GM06990 (cell line): ENCODE measurements at places on chromosomes 7 and 10.

DNA sequence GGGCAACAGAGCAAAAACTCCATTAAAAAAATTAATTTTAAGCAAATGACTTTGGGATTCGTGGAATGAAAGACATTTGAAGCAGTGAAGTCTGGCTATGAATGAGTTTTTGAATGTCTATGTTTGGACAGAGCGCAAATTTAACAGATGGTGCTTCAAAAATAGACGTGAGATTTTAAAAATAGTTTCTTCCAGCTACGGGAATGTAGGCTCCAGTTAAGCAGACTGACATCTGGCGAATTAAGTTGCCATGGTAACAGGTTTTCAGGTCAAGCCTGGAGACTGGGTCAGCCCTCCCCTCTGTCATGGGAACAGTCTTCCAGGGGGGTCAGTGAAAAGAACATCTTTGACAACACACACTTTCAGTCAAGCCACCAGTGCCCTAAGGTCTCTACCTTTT, 62.0 kb downstream of the MYOF start:
- no peak for DNase-seq

- no peak for DNase-seq
These were observed 22.7 kb downstream of the AVPI1 start for GRCh38 chr10:97664282-97664850.

DNA sequence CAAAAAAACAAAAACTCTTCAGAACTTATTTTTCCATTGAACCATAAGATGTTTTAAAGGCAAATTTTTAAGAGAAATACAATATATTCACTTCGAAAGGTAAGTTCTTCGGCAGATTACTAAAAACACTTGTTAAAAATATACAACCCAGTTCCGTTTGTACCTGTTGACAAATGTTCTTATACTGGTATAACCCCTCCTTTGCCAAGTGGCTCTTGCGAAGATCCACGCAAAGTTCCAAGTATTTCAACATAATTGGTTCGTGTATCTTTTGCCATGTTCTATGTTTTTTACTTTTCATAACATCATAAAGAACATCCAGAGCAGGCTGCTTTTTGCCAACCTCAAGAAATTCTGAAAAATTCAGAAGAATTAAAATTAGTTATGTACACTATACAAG, 7.0 kb downstream of the EIF3A start:
- DNase-seq: no peak

DNA sequence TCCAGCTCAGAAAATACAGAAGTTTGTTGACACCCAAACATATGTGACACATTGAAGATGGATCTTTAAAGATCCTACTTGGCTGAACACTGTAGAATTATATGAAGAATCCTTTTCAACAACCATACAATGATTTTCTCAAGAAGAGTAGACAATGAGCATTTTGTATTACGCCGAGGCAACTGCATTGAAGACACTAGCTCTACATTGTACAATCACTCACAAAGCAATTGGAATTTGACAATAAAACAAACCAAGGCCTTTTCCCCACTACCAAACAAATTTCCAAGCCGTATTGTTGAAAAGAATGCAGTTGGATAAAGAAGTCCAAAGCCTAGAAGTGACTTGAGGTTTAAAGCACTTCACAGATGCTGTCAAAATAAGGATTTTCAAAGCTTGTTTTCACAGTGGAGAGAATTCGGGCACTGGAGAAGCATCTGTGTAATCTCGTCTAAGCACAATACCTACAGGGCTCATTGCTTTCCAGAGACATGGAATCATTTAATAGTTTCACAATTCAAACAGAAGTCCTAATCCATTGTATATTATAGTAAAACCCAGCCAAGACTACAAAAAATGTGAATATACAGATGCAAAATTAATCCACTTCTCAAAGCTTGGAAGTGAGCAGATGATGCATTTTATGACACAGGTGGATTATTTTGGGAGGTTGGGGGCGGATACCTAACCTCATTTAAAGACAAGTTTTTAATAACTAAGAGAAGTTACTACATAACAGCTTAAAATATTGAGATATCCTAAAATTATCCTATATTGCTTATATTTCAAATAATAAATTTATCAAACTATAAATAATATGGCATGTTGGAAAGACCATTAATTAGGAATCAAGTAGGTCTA, 78.6 kb downstream of the SORCS1 start:
- no peak for DNase-seq

DNA sequence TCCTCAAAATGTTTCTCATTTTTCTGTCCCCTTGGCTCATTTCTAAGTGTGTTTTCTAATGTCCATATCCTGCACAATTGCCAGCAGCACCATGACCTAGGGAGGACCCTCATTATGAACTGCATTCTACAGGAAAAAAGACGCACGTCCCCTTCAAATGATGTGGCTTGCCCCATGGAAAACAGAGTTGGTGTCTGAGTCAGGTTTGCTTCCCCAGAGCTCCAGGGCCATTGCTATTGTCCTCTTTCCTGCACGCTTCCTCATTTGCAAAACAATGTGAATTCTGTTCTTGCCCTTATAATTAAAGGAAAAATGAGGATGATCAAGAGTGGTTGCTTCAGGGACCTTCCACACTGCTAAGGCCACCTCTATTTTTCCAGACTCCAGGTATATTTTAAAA, 14.7 kb upstream of the ASB4 start:
- no peak for DNase-seq

DNA sequence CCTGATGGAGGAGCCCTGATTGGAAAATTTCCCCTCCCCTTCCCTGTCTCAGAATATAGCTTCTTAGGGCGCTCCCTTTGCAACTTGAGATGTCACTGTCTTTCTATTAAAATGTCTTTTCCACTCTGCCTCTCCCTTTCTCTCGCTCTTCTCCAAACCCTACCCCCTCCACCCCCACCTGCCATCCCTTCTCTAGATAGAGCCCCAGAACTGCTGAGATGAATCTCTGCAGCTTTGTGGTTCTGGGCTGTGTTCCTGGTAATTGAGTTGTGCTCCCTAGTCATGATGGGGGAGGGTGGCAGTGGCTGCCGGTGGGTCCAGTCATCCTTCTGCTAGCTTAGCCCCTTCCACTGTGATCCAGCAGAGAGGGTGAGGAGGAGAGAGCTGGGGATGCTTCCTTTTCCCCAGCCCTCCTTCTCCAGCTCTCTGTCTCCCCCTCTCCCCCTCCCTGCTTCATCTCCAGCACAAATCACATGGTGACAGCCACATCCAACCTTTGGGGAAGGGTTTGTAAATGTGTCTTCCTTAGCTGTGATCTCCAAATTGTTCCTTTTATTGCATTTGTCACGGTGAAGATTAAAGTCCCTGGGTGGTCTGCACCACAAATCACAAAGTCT, 50.8 kb upstream of the BTRC start:
- DNase-seq: no peak

DNA sequence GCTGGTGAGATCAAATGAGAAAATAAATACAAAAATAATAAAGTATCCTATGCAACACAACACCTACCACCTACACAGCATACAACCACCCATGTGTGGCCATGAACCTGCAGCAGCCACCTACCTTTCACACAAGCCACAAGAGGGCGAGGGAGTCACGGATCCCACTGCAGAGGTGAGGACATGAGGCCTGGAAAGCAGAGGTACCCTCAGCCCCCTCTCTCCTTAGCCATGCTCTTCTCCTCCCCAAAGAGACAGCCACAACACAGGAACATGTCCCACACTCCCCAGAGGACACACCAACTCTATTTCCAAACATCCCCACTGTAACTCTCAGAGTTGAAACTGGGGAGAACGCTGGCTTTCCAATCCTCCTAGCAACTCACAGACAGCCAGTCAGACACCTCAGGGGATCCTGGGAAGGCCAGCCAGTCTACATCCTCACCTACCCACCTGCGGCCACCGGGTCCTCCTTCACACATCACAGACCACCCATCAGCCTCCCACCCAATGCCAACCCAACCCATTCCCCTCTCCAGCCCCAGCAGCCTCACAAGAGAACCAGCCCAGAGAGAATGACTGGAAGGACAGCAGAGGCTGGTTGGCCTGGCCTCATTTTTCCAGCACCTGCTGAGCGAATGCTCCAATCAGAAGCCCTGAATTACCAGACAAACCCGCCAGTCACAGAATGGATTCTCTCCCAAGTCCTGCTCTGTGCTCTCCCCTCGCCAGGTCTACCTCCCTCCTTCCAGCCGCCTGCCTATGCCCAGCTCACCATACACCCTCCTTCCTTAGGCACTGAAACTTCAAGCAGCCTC, 18.4 kb downstream of the DLG5 start:
- no peak for DNase-seq

- no peak for DNase-seq
These were observed 34.3 kb downstream of the TET1 start for GRCh38 chr10:68594405-68594804.

GRCh38 chr7:135481598-135481979, 28.3 kb downstream of the CNOT4 start:
- no peak for DNase-seq

DNA sequence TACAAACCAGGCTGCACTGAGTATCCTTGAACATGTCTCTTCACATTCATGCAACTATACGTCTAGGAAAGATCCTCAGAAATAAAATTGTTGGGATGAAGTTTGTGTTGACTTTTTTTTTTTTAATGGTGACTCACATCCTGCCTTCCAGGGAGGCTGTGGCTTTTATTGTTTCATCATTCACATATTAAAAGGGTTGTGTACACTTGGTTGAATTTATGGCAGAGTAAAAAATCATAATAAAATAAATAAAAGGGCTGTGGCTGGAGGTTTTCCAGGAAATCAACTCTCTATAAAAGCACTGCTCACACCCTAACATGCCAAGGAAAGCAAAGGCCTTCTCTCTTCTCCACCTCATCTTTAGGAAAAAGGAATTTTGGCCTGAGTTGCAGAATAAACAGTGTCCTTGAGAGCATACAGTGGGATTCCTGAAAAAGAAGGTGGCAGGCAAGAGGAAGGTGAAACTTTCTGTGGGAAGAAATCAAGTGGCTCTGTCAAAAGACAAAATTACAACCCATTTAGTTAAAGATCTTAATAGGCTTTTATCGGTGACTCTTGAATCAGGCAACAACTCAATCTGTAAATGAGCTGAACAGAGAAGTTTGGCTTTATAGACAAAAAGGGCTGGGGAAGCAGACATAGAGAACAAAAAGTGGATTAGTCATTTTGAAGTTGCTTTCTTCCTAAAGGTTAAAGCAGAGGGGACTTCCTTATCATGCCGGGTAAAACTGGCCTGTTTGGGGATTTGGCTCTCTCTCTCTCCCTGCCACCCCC, 41.6 kb upstream of the FHIP2A start:
- DNase-seq: no peak

- DNase-seq: no peak
These were observed 84.4 kb downstream of the GLI3 start for GRCh38 chr7:42152329-42153205.

DNA sequence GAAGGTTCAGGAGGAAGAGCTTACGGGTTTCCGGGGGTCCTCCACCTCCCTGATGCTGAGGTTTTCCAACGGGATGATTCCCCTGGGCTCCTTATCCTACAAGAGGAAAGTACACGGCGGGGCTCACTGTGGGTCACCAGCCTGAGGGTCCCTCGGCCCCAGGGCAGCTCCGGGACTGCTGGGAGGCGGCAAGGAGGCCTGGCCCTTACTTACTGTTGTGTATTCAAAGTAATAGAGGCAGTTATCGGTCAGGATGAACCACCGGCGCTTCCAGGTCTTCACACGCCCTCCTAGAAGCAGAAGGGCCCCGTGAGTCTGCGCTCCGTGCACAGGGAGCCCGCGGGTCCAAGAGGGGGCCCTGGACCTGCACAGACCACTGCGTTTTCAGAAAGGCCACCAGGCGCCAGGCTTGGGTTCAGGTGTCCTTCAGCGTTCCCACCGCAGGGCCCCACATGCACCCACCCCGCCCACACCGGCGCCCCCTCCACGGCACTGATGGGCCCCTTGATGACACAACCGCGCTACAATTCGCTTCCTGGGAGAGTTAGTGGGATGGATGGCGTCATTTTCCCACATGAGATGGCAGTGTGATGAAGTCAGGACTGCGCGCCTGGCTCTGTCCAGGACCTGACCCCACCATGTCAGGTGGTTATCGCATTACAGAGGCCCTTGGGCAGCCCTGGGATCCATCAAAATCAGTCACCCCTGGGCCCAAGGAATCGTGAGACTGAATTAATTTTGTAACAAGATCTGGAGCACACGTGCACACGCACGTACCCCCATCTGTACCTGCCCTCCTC, 106.7 kb downstream of the CYTH3 start:
- no peak for DNase-seq

- DNase-seq: peak; percentile 50
These were observed 178.2 kb downstream of the DIP2C start for GRCh38 chr10:511101-511848.

- no peak for DNase-seq
These were observed 14.9 kb downstream of the ABLIM1 start for GRCh38 chr10:114643158-114643557.

GRCh38 chr7:155423337-155424285, 34.3 kb upstream of the EN2 start:
- no peak for DNase-seq

- no peak for DNase-seq
These were observed 296.6 kb downstream of the PLXNA4 start for GRCh38 chr7:132279718-132280117.

GRCh38 chr10:4058514-4059029, 273.6 kb upstream of the KLF6 start:
- no peak for DNase-seq

GRCh38 chr7:74033372-74034311, 5.7 kb downstream of the ELN start:
- no peak for DNase-seq

DNA sequence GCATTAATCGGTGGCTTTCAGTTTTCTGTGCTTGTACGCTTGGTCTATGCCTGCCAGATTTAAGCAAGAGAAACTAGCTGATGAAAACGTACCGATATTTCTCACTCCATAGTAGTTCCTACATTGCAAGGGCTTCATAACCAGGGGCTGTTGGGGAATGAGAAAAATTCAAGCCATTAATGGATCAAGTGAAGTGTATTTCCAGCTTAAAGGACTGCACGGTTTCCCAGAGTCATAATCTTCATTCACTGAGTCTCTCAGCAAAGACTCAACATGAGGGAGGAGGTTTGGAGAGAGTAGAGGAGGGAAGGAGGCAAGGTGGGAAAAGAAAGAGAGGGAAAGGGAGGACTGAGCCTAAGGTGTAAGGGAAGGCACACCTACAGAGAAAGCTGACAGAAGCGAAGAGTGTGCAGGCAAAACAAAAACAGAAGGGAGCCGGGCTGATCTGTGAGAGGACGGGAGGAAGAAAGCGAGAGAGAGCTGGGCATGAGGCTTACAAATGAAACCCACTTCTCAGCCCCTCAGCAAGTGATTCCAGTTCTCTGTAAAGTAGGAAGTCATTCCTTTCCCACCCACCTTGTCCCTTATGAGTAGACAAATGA, 625 bp downstream of the GIMAP2 start:
- no peak for DNase-seq
